Stimulated activated CD8-positive, alpha-beta memory T cell treated with anti-CD3 and anti-CD28 coated beads, Interleukin-15, amount 100 ng/mL, for 24 hours (primary cell): ENCODE measurements at places on chromosomes 5 and 9.

GRCh38 chr5:34991486-34992238 is 56.1 kb downstream of the AGXT2 start:
- no peak for DNase-seq

DNA sequence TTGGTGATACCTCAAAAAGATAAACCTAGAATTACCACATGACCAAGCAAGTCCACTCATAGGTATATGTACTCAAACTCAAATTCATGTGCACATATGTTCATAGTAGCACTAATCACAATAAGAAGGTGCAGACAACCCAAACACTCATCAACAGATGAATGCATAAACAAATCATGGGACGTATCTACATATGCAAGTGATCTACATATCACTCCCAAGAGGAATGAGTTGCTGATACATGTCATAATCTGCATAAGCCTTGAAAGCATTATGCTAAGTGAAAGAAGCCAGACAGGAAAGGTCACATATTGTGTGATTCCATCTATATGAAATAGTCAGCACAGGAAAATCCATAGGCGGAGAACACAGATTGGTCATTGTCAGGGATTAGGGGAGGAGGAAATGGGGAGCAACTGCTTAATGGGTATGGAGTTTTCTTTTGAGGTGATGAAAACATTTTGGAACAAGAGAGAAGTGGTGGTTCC is 10.6 kb upstream of the GPX8 start:
- DNase-seq = no peak

DNA sequence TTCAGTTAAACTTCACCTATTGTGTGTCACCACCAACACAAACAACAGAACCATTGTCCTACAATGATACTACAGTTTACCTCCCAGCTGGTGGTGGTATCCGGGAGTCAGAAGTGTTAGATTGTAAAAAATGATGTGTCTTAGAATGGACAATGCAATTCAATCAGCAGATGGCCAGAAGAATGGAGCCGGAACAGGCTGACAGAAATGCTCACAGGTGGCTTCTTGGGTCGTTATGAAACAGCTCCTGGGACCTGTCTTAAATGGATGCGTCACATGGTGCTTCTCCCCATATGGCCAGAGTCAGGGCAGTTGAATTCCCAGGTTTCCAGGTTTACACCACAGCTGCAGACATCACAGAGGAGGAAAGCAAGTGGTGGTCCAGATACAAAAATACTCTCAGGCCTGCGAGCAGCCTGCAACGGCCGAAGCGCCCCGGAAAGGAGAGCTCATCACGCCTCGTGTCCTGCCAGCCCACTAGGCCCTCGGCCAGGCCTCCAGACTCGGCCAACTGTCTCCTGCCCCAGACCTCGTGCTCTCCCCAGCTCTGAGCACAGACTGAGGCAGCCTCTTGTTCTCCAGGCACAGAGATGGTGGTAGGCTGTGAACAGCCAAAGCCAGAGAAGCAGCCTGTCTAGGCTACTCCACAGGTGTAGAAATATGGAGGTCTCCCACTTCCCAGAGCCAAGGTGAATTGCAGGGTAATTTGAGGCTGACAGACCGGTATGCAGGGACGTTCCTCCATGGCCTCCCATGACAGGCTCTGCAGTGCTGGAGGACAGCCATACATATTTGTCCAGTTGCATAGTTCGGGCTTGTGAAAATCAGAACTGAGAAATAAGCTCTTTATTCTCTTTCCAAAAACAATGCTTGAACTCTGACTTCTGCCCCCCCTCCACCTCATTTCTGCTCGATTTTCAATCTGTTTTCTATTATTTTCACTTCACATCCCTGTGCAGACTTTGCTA is 98.5 kb upstream of the SPATA31C2 start:
- DNase-seq = no peak

GRCh38 chr9:121718501-121718900 is 67.1 kb downstream of the DAB2IP start:
- DNase-seq = no peak
